Adrenal gland (tissue), 19 donors: ENCODE measurements at places on chromosomes 2 and 18. TPM values are rescaled to one million over a fixed set of nuclear protein-coding genes. Genes with fewer than 3 reads are reported as not detected.

DNA sequence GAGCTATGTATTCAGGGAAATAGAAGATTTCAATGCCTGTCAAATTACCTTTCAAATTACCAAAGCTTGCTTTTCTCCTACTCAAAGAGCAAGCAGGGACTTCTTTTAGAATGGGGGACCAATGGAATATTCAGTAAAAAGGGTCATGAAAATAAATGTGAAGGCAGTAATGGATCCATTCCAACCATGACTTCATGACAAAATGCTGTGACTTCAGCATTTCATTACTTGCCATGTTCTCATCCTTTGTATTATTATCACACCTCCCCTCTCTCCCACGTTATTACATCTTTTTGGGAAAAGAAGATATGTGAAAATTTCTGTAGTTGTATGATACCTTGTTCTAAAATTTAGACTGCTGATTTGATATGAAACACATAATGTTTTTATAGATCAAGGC is 864.0 kb upstream of the FSHR start:
- H3K4me1 ChIP-seq, result no peaks in the 10 kb centered on the region
- no peak for DNase-seq
- no peak overlapping the region for H3K27ac ChIP-seq
- H3K36me3 ChIP-seq, result no peaks in the 10 kb centered on the region
- H3K4me3 ChIP-seq, result no peak overlapping the region

- no peak overlapping the region for H3K27ac ChIP-seq
- DNase-seq, result no peak
- no peaks in the 10 kb centered on the region for H3K36me3 ChIP-seq
Observed at GRCh38 chr18:41630232-41630886, 324.7 kb upstream of the PIK3C3 start.

GRCh38 chr2:72781480-72781879 is 44.4 kb downstream of the EXOC6B start:
- DNase-seq, result no peak
- no peak overlapping the region for H3K27ac ChIP-seq
- H3K36me3 ChIP-seq, result no peaks in the 10 kb centered on the region
- H3K4me1 ChIP-seq, result peaks cover 10% of the 10 kb centered on the region
- H3K4me3 ChIP-seq, result no peak overlapping the region

GRCh38 chr2:121326628-121327027 is 41.6 kb upstream of the TFCP2L1 start:
- no peaks in the 10 kb centered on the region for H3K4me1 ChIP-seq
- DNase-seq, result no peak
- H3K27ac ChIP-seq, result no peak overlapping the region
- H3K36me3 ChIP-seq, result no peaks in the 10 kb centered on the region

DNA sequence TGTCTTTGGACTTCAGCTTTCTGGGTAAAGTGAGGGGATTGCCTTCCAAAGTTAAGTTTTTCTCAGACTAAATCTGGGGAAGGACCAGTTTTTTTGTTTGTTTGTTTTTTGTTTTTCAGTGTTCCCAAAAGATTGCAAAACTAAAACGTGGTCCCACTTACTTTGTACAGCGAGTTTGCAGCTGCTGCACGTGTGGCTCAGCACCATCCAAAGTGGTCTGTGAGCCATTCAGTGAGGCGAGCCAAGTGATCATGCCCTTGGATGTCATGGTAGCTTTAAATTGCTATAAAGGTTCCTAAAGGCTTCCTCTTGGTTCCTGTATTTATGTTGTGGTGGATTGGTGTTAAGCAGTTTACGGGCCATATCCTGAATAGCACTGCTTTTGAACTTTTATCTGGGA is 23.0 kb downstream of the TET3 start:
- H3K4me1 ChIP-seq, result peaks cover 5% of the 10 kb centered on the region
- H3K27ac ChIP-seq, result no peak overlapping the region
- DNase-seq, result peak; percentile 20
- no peaks in the 10 kb centered on the region for H3K36me3 ChIP-seq
- no peak overlapping the region for H3K4me3 ChIP-seq

DNA sequence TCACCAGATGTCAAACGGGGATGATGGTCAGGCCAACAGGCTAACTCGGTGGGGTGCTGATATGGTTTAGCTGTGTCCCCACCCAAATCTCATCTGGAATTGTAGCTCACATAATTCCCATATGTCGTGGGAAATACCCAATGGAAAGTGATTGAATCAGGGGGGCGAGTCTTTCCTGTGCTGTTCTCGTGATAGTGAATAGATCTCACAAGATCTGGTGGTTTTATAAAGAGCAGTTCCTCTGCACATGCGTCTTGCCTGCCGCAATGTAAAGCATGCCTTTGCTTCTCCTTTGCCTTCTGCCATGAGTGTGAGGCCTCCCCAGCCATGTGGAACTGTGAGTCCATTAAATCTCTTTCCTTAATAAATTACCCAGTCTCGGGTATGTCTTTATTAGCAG is 74.4 kb upstream of the YWHAQ start:
- H3K4me3 ChIP-seq, result no peak overlapping the region
- no peaks in the 10 kb centered on the region for H3K4me1 ChIP-seq
- no peaks in the 10 kb centered on the region for H3K27me3 ChIP-seq
- no peak overlapping the region for H3K27ac ChIP-seq
- H3K36me3 ChIP-seq, result no peaks in the 10 kb centered on the region

DNA sequence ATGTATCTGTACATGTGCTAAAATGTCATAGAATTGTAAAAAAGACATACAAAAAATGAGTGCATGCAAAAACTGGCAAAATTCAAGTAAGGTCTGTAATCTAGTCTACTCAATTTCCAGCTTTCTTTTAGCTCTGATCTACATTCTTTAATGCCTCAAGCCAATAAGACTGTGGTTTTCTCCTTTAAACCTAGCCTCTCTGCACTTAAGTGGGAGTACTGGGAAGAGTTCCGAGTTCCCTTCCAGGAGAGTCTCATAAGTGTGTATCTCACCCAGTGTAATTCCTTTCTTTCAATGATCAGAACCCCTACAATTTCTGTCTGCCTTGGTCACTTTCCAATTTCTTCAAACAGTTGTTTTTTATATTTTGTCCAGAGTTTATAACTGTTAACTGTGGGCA is 150.1 kb downstream of the PTRHD1 start:
- H3K4me1 ChIP-seq, result peaks cover 8% of the 10 kb centered on the region
- no peaks in the 10 kb centered on the region for H3K27me3 ChIP-seq
- DNase-seq, result no peak
- H3K27ac ChIP-seq, result no peak overlapping the region
- no peaks in the 10 kb centered on the region for H3K36me3 ChIP-seq

GRCh38 chr2:77228391-77228790 is 293.8 kb downstream of the LRRTM4 start:
- H3K27me3 ChIP-seq, result no peaks in the 10 kb centered on the region
- peaks cover 5% of the 10 kb centered on the region for H3K4me1 ChIP-seq
- H3K36me3 ChIP-seq, result no peaks in the 10 kb centered on the region
- peak; percentile 52 for DNase-seq
- H3K4me3 ChIP-seq, result no peak overlapping the region
- no peak overlapping the region for H3K27ac ChIP-seq

DNA sequence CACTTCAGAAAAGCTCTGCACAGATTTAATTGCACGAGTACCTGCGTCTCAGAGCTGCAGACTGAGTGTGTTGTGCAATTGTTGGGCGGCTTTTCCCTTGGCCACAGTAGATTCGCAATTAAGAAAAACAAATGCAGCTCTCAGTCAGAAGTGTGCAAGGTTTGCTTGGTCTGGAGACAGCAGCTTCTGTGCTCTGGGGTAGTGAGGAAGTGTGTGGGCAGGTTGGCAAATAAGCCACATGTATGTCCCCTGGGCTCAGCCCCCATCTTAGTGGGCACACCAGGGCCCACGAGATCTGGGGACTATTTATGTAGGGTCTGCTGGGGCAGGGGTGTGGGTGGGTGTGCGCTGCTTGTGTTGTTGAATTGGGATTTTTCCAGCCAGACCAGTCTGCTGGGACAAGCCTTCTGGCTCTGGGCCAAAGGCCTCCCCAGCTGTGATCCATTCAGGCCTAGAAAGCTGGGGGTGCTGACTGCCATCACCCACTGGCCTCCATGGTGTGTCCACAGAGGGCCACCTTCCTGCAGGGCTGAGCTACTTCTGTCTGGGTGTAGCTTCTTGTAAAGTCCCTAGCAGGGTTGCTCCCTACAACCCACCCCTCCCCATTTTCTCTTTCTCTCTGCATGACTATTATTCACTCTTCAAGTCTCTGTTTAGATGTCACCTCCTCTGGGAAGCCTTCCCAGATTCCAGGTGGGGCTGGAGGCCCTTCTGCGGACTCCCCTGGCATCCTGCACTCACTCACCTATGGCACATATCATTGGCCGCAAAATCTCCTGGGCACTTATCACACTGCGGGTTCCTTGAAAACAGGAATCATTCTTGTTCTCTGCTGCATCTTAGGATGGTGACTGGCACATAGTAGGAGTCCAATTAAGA is 67.8 kb downstream of the ODC1 start:
- DNase-seq, result no peak
- no peaks in the 10 kb centered on the region for H3K27me3 ChIP-seq
- H3K27ac ChIP-seq, result no peak overlapping the region
- no peak overlapping the region for H3K4me3 ChIP-seq
- no peaks in the 10 kb centered on the region for H3K36me3 ChIP-seq
- peaks cover 10% of the 10 kb centered on the region for H3K4me1 ChIP-seq

GRCh38 chr18:11523804-11524203 is 85.6 kb upstream of the SLC35G4 start:
- H3K4me3 ChIP-seq, result no peak overlapping the region
- no peak overlapping the region for H3K27ac ChIP-seq
- no peak for DNase-seq
- H3K27me3 ChIP-seq, result no peaks in the 10 kb centered on the region

GRCh38 chr2:201678401-201678800 is 20.0 kb downstream of the MPP4 start:
- no peak overlapping the region for H3K27ac ChIP-seq
- no peaks in the 10 kb centered on the region for H3K36me3 ChIP-seq
- DNase-seq, result no peak
- H3K4me3 ChIP-seq, result no peak overlapping the region
- H3K27me3 ChIP-seq, result no peaks in the 10 kb centered on the region

DNA sequence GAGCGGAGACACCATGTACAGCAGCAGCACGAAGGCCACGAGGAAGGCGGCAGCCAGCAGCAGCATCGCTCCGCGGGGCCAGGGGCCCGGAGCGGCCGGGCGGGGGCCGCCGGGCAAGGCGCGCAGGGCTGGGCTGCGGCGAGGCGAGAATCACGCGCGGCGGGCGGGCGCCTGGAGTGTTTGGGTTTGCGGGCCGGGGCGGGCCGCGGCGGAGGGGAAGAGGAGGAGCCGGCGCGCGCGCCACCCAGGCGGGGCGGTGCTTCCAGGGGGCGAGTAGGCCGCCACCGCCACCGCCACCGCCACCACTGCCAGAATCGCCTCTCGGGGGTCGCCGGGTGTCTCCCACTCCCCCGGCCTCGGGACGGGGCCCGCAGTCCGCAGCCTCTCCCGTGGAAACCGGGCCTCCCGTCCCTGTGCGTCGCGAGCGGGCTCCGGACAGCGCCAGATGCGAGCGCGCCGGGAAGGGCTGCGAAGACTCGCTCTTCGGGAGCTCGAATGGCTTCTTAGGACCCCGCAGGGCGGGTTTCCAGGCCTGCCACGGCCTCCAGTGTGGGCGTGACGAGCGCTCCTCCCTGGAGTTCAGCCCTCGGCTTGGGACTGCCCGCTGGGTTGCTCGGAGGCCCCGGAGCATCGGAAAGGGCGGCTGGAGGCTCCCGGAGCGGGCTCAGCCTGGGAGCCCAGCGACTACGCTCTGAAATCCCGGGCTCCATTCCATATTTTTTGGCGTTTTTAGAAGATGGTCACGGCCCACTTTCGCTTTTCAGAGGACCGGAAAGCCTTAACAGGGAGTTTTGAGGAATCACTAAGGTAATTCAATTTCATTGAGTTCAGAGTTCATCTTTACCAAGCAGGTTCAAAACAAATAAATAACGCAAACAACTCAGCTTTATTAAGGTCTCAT is at the start of gene KDSR:
Gene KDSR (minus strand): TSS at position 154 of the 901 bp plus-strand sequence. CDS start 88 bp downstream, at position 66.
- no peaks in the 10 kb centered on the region for H3K4me1 ChIP-seq
- no peaks in the 10 kb centered on the region for H3K27me3 ChIP-seq
- H3K27ac ChIP-seq, result peak within 1 kb of the TSS; percentile 98
- H3K36me3 ChIP-seq, result no peaks in the 10 kb centered on the region

GRCh38 chr2:46351750-46352138 is 54.5 kb downstream of the EPAS1 start:
- H3K27me3 ChIP-seq, result no peaks in the 10 kb centered on the region
- peaks cover 11% of the 10 kb centered on the region for H3K4me1 ChIP-seq
- H3K27ac ChIP-seq, result no peak overlapping the region
- peaks cover 16% of the 10 kb centered on the region for H3K36me3 ChIP-seq
- peak; percentile 32 for DNase-seq

DNA sequence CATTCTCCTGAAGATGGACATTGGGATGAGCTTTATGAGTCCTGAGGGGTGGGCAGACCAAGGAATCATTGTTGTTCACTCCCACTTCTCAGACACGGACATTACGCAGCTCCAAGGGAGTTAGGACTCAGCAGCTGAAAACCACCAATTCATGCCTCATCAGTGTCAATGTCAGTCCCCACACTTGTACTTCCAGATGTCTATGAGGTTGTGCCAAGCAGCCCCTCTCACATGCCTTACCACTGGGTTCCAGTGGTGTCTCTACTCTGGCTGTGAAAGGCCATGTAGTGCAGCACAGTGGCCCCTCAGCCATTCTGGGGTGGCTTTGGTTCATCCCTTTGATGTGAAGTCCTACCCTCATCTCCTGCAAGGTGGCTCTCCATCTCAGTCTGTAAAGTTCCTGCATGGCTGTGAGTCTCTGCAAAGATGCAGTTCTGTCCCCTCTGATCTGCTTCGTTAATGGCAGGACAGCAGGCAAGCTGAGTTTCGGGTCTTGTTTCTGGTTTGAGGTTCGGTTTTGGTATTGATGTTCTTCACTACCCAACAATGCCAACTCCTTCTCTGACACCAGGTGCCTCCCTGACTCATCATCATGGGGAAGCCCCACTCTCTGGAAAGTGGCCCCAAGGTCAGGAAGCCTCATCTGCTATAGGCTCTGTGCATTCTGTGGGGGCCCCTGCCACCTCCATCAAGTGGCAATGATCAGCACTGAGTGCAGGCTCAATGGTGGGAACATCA is 14.0 kb upstream of the COL6A3 start:
- no peaks in the 10 kb centered on the region for H3K4me1 ChIP-seq
- peaks cover 14% of the 10 kb centered on the region for H3K27me3 ChIP-seq
- H3K4me3 ChIP-seq, result no peak overlapping the region
- no peak overlapping the region for H3K27ac ChIP-seq
- no peak for DNase-seq

DNA sequence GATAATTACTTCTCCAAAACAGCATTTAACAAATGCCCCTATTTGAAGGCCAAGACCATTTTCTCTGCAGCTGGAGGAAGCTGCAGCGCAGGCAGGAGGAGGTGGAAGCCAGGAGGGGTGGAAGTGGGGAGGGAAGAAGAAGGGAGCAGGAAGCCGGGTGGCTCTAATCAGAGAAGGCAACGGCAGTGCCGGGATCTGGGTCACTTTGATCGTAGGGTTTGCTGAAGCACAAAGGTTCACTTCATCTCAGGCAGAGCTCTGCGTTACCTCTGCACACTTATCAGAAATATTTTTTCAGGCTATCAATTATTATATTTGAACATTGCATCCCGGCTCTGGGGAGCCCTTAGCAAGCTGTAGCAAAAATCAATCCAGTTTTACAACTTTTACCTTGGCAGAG is 315.8 kb upstream of the POU3F3 start:
- no peak for DNase-seq
- no peak overlapping the region for H3K4me3 ChIP-seq
- H3K36me3 ChIP-seq, result no peaks in the 10 kb centered on the region
- no peak overlapping the region for H3K27ac ChIP-seq
- H3K27me3 ChIP-seq, result no peaks in the 10 kb centered on the region

Gene RBKS
- 25.9 TPM for total RNA-seq

Gene CCDC74B
- total RNA-seq, result 4.5 TPM

Gene SIX2
- 0.06 TPM for total RNA-seq

Gene CNGA3
- total RNA-seq, result 0.28 TPM

Gene NRP2
- 205 TPM for total RNA-seq

Gene TSHZ1
- total RNA-seq, result 15.6 TPM

Gene GRP
- not detected for total RNA-seq

Gene UGT1A8
- not detected for total RNA-seq

Gene SLC19A3
- total RNA-seq, result 0.18 TPM

Gene TFCP2L1
- 1.9 TPM for total RNA-seq
